Mesothelial cell of epicardium (in vitro differentiated cells): ENCODE measurements at places on chromosomes 5 and 9.

GRCh38 chr9:71647094-71647591 lies 121.2 kb downstream of the CEMIP2 start:
- DNase-seq, result no peak

DNA sequence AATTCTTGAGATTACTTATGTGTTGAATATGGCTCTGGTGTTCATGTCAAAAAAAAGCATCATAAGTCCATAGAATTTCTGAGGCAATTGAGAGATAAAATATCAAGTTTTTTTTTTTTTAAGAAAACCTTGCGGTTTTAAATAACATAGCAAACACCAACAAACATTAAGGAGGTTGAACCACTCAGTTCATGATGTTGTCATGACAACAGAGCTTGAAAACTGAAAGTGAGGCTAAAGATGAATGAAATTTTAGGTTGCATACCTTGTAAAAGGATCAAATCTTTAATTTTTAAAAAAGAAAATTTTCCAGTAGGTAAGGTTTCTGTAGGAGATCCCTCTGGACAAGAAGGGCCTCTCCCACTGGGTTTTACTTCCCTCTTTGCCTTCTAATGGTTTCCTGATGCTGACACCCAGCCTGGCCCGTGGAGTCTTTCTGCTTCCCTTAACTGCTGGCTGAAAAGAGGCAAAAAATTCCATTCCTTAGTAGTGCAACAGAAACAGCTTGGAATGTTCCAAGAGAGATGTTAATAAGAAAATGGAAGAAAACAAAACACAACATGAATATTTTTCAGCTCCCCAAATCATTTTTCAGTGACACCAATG lies 60.0 kb upstream of the FER start:
- DNase-seq, result no peak

DNA sequence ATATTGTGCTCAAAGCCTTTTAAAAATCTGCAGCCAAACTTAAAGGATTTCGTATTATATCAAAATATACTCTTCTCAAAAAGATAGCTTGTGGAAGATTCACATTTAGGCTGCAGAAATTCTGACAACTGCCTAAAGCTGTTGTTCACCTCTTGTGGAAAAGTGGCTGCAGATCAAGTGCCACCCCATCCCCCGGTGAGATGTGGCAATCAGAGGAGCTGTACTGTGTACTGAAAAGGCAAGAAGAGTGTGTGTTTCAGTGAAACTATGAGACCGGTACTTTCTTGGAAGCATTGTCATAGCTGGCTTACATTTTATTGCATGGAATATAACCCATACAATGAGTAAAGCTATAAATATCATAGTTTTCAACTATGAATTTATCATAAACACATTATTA lies 64.3 kb downstream of the CDH18 start:
- no peak for DNase-seq

DNA sequence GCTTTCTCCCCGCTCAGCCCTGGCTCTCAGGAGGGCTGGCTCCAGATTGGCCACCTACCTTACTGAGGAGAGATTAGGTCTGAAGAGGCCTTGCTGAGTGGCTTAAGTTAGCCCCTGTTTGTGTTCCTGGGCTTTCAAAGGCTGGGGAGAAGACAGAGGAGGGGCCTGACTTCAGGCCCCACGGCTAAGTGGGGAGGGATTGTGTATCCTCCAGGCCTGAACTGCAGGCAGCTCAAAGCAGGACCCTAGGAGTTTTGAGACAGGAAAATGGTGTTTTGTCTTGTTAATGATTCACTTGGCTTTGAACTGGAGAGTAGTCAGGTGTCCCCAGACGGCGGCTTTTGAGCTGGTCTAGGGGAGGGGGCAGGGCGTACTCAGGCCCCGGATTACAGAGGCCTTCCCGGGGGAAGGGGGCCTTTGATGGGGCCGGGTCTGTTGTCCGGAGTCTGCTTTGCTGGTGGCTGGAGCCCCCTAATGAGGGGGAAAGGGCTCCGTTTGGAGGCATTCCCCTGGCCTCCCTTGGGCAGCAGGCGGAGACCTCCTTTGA lies 162.0 kb upstream of the SMIM23 start:
- DNase-seq, result no peak

GRCh38 chr9:80320480-80320879 lies 748.7 kb downstream of the TLE4 start:
- DNase-seq, result no peak

DNA sequence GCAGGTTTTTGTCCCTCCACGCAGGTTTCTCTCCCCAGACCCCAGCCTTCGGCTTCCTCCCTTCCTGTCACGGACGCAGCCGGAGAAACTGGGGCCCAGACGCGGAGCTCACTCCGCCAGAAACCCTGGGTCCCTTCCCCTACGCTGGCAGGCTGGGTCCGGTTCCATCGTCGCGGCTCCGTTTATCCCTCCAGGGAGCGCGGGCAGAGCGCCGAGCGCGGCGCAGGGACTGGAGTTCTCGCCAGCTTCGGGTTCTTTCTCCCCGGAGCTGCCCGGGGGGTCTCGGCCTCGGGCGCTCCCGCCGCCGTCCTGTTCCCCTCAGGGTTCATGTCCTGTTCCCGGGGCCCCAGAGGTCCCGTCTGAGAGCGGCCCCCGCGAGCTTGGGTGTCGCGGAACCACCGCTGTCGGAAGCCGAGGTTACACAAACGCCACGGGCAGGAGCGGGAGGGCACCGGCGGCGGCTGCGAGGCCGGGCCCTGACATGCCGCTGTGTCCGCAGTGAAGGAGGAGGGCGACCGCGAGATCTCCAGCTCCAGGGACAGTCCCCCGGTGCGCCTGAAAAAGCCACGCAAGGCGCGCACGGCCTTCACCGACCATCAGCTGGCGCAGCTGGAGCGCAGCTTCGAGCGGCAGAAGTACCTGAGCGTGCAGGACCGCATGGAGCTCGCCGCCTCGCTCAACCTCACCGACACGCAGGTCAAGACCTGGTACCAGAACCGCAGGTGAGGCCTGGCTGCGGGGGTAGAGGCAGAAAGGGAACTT lies 4.6 kb downstream of the BARHL1 start:
- DNase-seq, result no peak

DNA sequence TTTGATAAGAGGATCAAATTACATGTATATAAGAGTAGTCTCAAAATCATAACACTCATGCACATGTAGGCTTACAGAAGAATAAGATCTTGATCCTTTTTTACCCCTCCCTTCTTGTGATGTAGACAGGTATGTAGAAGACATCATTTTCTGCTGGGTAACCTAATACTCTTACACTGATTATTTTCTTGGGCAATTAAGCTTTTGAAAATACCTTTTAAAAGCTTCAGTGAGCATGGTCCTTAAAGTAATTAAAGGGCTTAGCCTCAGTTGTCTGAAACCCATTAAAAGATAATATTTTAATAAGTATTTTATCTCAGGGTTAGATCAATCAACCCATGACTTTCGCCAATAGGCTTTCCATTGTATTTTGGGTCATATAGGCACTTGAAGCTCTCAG lies 50.6 kb downstream of the ALDH1A1 start:
- no peak for DNase-seq

DNA sequence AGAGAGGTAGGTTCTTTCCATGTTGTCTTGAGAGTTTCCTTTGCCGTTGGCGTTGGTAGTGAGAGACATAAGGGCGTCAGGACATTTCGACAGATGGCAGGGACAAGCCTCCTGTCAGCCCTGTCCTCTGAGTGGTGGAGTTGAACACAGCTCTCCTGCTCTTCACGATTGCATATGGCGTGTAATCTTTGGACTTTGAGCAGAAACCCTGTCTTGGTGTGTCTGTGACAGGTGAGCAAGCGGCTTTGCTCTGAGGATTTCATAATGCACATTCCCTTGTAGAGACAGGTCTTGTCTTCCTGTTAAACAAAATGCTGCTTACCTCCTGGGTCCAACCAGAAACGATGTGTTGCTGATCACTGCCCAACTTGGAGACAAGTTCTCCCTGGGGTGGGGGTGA lies 146.5 kb downstream of the NXNL2 start:
- no peak for DNase-seq
